NCI-H345 (cell line): ENCODE measurements at places on chromosomes 2 and 18.
A peak's percentile ranks its signal among the peaks of the same experiment; 100 is the strongest.

- no peak for DNase-seq
Measured at GRCh38 chr2:113157897-113158753, 15.6 kb upstream of the PSD4 start.

DNA sequence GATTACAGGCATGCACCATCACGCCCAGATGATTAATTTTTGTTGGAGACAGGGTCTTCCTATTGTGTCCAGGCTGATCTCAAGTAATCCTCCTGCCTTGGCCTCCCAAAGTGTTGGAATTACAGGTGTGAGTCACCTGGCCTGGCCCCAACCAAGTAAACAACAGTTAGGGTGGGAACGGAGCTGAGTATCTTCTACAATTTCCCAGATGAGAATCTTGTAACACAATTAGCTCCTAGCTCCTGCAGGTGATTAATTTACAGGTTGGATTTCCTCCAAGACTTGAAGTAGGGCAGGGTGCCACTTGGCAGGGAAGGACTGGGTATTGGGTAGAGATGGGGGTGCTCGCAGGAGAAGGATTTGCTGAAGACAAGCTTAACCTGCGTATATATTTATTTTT lies 17.8 kb downstream of the NLRC4 start:
- no peak for DNase-seq

DNA sequence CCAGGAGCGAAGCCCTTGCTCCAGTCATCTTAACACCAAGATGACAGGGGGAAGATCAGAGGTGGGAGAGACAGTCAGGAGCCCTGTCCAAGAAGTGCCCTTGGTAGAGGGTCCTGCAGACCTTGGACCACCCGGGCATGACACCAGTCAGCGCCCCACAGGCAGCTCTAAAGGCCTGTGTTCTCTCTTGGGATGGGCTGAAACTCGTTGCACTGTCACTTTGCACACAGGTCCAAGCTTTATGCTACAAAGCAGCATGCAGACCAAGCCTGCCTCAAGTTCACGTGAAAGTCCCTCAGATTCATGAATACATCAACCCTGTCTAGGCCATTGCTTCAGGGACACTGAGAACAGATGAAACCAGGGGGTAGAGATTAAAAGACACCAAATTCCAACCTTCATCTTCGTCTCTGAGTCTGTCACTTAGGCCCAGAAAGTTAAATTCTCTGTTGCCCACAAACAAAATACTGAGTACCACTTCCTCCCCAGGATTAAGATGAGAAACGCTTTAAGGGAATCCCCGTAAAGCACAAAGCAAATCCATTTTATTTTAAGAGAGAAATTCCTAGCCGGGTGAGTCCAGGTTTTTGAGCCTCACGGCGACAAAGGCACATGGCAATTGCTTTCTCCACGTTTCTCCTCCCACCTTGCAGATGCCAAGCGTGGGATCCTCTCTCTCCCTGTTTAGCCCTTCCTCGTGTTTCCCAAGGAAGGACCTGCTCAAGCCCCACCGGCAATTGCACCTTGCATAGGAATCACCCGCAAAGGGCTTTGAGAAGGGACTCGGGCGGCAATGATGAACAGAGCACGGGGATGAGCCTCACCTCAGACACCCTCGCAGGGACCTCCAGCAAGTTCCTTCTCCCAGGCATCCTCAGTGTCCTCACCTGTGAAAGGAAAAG lies 75.0 kb upstream of the ID2 start:
- DNase-seq, result no peak

- DNase-seq, result no peak
Measured at GRCh38 chr2:207051385-207051965, 112.2 kb downstream of the CPO start.

DNA sequence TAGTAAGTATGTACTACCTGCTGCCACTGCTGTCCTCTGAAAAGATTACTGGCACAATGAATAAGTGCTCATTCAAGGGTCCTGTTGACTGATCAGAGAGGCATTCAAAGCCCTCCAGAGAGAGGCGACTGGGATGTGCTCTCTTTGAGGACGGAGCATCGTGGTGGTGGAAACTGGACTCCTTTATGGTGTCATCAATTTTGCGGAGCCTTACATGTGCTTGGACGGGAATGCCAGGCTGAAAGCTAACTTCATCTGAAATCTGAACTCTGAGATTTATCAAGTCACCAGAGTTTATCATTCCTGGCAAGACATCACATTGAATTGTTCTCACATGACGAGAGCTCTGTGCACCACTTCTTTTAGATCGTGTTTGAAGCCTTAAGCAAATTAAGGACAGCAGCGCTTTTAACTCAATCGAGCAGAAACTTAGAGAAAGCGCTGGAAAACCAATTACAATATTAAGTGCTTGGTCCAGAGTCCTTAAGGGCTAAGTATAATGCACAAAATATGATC lies 138.3 kb downstream of the NCK2 start:
- no peak for DNase-seq

DNA sequence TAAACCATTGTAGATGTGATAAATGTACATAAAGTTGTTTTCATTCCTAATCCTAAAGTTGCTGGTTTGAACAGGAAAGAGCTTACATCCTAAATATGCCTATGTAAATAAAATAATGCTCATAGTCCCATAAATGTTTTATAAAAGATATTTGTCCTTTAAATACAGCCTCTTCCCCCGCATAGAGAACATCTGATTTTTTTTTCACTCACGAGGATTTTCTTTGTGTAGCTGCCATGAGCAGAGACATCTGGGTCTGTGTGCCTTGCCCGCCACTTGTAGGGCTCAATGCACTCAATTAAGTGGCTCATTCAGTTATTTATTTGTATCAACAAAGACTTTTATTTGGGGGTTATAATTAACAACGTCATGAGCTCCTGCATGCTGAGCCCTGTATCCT lies 72.8 kb downstream of the SOWAHC start:
- DNase-seq, result no peak

GRCh38 chr2:119114266-119114665 lies 44.3 kb downstream of the C1QL2 start:
- DNase-seq, result no peak

DNA sequence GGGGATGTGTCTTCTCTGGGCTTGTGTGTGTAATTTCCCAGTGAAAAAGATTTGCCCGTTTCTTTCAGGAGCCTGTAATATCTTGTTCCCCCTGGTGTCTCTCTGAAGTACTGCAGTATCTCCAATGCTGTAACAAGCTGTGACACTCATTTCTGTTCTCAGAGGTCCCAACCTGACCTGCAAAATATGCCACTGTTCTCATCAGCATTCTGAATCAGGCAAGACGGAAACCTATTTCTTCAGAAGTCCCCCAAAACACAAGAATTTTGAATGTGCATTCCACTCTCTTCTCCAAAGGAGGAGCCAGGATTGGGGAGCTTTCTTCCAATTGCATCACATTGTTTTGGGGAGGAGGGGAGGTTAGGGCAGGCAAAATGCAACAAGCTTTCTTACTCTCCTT lies 77.0 kb upstream of the CNGA3 start:
- DNase-seq, result peak; percentile 6

GRCh38 chr2:37394263-37394662 lies 49.8 kb downstream of the QPCT start:
- no peak for DNase-seq

- no peak for DNase-seq
Measured at GRCh38 chr18:32048507-32049091, 30.0 kb downstream of the RNF125 start.

GRCh38 chr18:42891705-42892104 lies 223.8 kb downstream of the RIT2 start:
- DNase-seq, result no peak

DNA sequence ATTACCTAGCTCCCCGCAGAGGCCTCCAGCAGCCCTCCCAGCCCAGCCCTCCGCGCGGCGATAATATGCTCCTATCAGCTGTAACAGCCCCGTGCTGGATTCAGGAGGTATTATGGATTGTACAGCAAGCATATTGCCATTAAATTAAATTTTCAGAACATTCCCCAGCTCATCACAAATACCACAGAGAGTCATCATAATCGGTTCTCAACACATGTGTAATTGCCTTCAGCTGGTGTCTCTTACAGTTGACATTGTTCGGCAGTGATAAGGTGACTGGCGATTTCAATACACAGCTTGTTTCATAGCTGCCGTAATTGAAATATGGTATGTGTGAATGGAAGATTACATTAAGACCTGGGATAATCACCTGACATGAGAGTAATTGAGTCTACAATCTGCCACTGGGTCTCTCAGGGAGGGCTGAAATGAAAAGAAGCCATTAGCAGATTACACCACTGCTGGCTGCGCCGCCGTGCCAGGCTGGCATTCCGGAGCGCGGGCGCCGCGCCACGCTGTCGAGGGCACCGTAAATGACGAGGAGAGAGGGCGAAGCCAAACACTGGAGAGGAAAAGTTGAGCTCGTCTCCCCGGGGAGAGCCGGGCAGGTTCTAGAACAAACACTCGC lies 549.4 kb upstream of the SALL3 start:
- peak; percentile 68 for DNase-seq

- DNase-seq, result no peak
Measured at GRCh38 chr2:15359716-15360531, 201.2 kb downstream of the NBAS start.

DNA sequence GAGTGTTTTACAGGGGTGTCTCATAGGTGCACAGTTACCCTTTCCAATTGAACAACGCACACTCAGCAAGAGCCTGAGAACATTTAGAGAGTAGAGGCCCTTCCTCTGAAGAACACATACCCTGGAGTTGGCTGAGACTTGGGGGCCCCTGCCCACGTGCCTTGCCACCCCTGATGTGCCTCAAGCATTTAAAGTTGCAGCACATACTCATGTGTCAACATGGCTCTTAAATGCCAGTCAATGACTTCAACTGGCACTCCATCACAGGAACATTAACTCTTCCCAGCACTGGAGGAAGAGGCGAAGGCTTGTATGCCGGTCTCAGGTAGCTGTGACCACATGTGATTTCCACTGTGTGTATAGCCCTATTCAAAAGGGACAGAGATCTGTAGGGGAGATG lies 57.4 kb downstream of the SPRED2 start:
- no peak for DNase-seq

DNA sequence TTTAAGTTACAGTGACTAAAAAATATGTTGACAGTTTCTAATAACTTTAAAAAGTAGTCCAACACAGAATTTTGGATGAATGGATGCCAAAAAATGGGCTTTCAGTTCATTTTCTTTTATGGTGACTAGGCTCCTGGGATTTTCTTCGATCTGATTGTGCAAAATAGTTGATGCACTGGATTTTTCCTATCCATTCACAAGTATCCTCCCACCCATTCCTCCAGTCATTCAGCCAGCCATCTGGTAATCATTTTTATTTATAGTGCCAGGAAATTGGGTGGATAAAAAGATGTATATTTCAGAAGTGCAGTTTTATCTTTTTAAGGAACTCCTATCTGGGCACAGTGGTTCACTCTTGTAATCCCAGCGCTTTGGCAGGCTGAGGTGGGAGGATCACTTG lies 175.1 kb downstream of the PTPRM start:
- no peak for DNase-seq

DNA sequence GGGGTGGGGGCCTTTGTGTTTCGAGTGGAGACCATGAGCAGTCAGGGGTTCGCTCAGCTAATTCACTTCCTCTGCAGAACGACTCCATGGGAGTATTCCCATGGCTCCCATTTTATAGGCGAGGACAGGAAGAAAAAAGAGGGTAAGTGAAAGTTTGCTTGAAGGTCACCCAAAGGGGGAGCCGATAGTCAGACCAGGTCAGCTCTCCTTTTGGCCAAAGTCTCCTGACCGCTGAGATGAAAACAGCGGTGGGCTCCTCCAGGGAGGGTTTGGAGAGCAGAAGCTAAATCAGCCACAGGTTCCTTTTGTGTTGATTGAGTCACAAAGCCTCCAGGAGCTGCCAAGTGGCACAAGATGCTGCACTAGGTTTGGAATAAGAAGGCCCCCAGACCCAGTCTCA lies 34.1 kb upstream of the CTAGE1 start:
- no peak for DNase-seq
